Activated T-helper 1 cell treated with anti-CD3 and anti-CD28 coated beads, Interleukin-2, amount 50 U/mL, for 16 hours (primary cell): ENCODE measurements at places on chromosomes 7 and 10.

- no peak for DNase-seq
Observed at GRCh38 chr10:71766717-71767419, 6.5 kb downstream of the VSIR start.

- DNase-seq: peak; percentile 35
Observed at GRCh38 chr7:44257618-44258422, 57.0 kb downstream of the YKT6 start.

DNA sequence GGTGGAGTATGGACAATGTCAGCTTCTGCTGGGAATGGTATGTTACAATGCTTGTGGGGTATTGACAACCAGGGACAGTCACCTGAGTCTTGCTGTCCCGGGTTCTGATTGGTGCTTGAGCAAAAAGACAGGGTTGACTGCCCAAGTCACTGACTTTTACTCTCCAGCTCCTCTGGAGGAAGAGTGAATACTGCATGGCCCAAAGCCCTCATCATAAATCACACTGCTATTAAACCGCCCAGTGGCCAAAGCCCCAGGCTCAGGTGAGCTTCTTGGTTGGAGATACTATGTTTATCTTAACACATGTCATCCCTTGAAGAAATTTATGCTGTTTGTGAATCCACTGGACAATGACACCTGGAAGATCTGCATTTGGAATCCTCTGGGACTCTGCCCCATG is 90.0 kb upstream of the IGFBP3 start:
- DNase-seq: no peak

DNA sequence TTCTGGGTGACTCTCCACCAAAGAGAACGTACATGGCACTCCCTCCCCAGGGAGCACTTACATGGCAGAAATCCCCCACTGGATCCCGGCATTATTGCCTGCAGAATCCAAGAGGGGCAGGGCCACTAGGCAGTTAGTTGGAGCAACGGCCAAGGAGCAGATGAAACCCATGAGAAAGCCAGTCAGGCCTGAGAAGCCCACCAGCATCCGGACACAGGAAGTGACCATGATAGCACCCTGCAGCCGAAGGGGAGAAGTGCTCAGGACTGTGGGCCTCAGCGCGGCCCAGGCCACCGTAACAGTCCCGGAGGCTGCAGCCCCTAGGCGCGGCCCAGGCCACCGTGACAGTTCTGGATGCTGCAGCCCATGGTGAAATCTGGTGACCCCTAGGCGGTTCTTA is 43.5 kb downstream of the STRA8 start:
- DNase-seq: no peak

DNA sequence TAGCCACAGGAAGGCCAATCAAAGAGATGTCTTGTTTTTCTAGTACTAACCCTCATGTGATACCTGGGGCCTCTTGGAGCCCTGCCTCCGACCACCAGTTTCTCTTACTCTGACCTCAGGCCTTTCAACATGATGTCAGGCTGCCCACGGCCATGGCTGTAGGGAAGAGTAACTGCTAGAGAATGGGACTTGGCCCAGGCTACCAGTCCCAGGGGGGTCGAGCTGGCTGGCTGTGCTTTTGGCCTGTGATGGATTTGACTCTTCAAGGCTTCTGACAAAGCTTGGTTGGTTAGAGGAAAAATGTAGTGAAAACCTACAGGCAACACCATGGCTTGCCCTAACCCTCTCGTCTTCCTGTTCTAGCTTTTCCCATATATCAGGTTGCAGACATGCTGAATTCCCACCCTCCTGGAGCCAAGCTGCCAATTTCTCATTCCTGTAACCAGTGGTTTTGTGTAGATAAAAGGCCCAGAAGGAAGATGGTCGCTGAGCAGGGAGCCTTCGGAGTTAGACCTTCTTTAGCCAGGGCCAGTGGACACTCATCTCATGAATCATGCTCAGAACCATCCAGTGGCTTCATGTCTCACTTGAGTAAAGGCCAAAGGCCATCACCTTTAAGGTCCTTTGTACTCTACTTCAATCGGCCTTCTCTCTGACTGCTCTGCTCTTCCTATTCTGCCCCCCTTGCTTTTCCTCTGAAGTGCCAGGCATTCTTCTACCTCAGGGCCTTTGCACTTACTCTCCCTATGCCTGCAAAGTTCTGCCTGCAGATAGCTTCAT is 19.7 kb downstream of the SUFU start:
- DNase-seq: no peak

DNA sequence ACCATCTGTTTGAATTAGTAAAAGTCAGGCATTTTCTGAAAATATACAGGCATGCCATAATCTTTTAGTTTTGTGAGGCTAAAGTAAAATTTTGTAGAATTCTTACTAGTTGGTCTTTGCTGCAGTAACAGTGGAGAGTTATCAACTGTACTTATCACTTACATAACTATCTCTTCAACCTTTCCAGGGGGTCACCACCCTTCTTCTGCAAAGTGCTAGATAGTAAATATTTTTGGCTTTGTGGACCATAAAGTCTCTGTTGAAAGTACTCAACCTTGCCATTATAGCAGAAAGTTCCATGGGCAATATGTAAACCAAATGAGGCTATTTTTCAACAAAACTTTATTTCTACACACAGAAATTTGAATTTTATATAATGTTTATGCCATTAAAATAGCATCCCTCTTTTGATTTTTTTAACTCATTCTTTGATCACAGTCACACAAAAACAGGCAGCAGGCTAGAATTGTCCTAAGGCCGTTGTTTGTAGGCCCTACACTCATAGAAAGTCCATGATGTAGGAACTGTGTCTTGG is 59.5 kb upstream of the KLF6 start:
- DNase-seq: no peak

- DNase-seq: no peak
Observed at GRCh38 chr10:27804136-27804535, 58.5 kb upstream of the MKX start.

DNA sequence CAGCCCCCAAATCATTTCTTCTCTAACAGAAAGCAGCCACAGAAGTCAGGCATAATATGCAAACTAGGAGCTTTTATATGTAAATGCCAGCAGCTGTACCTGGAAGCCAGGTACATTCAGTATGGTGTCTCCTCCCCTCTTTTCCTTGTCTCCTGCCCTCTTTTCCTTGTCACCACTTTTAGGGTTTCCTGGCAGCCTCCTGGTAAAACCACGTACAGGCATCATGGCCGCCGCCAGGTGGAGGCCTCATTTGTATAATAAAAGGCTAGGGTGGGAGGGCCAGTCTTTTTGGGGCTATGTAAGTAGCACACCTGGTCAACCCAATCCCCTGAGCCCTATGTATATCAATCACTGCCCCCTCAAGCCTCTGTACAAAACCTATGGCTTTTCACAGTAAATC is 28.7 kb downstream of the PDZD8 start:
- no peak for DNase-seq
